ENCODE measurements at places on chromosomes 7 and 10.

GRCh38 chr10:129004398-129004797 lies 462.6 kb upstream of the MGMT start:
- no peak for DNase-seq

GRCh38 chr10:73635781-73636180 lies 5.5 kb downstream of the MYOZ1 start:
- DNase-seq = no peak

DNA sequence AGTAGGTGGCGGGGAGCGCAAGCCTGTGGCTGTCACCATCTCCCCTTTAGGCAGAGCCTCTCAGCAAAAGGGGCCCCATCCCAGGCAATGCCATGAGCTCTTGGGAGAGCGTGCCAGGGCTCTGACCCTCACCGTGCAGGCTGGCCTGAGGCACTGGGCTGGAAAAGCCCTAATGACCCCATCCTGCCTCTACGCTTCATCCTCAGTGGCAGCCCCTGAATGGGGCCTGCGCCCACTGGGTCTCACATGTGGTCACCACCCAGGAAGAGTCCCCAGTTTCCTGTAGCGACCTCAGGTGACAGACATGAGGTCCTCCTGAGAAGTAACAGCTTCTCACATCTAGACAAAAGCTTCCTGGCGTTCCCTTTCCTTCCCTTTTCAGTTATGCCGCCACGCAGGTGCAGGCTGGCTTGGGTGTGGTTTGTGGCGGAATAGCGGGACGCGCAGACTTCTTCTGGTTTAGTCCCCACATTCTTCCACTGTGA lies 59.2 kb downstream of the CLEC2L start:
- no peak for DNase-seq

DNA sequence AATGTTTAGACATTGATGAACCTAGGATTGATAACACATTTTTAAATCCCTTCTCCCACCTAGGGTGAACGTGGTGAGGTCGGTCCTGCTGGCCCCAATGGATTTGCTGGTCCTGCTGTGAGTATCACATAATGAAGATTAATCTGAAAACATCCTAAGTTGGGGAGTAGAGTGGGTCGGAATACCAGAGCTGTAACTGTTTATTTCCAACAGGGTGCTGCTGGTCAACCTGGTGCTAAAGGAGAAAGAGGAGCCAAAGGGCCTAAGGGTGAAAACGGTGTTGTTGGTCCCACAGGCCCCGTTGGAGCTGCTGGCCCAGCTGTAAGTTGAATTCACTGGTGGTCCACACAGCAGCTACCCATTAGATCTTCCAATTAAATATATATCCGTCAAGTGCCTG lies 25.6 kb downstream of the COL1A2 start:
- no peak for DNase-seq

DNA sequence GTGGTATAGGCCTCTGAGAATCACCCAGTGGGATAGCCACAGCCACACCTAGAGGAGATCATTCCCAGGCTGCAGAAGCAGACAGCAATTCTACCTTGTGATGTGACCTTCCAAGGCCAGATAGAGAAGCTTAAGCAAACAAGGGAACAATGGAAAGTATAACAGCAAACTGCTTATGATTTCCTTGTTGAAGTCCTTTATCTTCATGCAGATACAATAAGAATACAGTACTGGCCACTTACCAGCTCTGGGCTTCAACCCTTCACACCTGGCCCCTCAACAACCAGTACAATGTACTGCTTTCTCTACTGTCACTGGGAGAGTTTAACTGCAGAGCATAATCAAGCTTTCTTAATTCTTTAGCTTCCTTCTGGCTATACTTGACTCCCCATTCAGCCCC lies 22.6 kb upstream of the DDX50 start:
- no peak for DNase-seq

DNA sequence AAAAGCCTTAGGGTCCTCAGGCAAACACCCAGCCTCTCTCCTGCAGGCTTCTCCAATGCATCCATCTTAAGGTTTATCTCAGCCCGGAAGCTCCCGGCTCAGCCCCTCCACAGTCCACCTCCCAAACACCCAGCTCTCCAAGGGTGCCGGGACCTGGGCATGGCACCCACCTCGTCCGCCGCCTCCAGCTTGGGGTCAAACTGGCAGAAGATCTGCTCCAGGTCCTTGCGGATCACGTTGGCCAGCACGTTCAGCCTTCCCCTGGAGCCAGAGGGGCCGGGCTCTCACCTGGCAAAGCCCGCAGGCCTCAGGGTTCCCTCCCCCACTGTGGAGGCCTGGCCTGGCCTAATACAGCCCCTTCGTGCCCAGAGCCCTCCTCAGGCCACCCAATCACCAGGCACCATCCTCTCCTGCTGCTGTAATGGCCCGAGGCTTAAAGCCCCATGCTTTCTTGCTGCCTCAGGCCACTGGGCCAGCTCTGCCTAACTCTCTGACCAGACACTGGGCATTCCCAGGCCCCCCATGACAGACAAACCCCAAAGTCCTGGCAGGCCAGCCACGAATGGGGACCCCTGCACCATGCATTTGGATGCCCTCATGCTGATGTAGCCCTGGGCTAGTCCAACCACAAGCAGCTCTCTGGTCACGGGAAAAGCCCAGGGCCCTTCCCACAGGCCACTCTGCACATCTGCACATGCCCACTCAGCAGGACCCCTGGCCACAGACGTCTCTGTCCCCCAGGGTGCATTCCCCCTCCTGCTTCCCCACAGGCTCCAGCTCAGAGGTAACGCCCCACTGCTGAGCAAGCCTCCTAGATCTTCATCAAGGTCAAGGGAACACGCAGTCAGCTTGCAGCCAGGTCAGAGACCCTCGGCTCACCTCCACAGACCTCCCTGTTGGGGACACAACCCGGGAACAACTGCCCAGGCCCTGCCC lies 12.3 kb downstream of the OGDHL start:
- DNase-seq = no peak

DNA sequence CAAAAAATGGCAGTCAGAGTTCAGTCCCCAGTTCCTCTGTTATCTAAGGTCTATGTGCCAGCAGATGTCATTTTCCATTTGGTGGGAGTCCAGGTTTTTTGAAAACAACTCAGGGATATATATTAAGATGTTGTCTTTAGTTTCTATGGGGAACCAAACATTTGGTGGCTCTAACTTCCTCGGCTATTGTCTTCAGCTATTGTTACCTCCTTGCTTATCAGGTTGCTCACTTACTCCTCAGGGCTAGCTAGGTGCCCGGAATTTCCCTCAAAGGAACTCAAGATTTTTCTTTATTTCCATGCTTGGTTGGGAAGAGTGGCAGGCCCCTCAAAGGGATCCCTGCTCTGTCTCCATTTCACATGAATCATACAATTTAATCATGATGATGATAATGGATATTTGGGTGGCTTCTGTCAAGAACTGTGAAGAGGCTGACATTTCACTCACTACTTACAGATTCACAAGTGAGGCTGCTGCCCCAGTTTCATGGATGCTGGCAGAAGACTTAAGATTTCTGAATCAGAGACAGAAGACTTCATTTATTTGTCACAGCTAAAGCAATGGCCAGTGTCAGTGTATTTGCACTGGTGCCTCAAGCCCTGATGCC lies 182.8 kb downstream of the PKD1L1 start:
- no peak for DNase-seq

GRCh38 chr10:133124357-133125211 lies 35.4 kb upstream of the KNDC1 start:
- no peak for DNase-seq

GRCh38 chr7:25060487-25061055 lies 64.5 kb downstream of the CYCS start:
- no peak for DNase-seq

- DNase-seq = no peak
Measured at GRCh38 chr7:41825927-41826480, 123.1 kb upstream of the INHBA start.

- DNase-seq = peak; percentile 53
Measured at GRCh38 chr10:89032141-89032891, 41.7 kb downstream of the FAS start.

- DNase-seq = no peak
Measured at GRCh38 chr10:80945264-80945880, 407.7 kb downstream of the SH2D4B start.

DNA sequence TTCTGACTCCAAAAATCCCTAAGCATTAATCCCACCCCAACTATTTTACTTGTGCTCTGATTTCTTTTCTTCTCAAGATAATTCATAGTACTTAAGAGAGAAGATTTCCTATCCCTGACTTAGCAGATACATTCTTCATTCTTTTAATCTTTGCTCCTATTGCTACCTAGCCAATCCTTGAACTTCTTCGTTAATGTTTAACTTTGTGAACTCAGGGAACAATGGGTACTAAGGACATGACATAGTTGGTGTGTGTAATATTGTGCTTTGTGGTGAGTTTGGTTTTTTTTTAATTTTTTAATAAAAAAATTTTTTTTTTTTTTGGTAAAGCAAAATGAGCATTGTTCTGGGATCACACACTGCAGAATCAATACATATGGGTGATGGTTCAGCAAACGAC lies 166.2 kb downstream of the CHCHD3 start:
- no peak for DNase-seq

DNA sequence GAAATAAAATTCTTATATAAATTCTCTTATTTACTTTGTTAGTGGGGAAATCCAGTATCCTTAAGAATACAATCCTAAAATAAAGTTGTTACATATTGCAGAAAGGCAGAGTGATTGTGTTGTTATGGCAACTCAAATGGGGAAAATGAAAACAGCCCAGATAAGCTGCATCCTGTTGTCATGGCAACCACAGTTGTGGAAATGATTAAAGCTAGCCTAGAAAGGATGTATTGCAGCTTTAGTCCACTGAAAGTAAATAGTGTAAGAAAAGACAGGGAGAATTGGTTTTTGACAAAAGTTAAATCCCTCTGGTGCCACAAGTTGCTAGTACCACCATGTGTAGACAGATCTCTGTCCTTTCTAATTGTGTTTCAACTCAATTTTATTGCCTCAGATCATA lies 43.2 kb downstream of the BTRC start:
- DNase-seq = peak; percentile 18

DNA sequence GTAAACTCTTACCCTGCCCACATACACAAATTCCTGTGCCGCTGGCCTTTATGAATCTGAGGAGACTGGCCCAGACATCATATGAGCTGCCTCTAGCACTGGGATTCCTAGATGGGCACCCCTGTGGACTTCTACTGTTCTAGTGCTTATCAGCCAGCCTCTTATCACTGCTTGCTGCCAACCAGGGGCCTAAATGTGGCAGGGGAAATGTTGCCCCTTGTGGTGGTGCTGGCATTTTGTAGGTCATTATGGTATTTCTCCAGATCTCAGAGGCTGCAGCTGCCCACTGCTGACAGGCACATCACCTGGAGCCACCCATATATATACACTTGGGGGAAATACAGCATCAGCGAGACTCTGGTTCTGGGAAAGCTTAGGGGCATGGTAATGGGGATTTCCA lies 5.4 kb downstream of the SFR1 start:
- no peak for DNase-seq

DNA sequence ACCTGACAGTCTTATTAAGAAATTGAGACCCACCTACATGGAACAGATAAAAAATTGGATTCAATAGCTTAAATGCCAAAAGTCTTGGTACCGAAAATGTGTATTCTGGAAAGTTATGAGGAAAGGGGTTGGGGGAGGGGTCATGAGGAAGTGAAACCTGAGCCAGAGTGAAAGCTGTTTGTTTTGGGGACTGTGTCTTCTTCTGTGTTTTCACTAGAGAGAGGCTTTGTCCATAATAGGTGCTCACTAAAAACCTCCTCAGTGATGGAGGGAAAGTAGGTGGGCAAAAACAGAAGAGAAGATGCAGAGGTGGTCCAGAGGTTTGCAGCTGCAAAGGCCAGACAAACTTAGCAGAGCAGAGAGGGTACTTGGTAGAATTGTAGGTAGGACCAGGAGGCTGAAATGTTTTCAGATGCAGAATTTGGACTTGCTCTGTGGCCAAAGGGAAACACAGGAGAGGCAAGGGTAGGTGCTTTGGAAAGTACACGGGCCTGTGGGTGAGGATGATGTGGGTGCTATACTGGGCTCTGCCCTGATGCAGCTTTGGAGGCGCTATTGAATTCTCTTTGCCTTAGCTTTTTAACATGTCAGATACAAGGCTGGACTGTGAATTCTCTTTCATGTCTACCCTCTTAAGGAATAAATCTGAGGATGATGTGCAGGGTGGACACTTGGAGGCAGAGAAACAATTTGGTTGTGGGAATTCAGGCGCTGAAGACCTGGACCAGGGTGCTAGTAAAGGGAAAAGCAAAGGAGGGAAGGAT lies 254.6 kb downstream of the PTEN start:
- no peak for DNase-seq

DNA sequence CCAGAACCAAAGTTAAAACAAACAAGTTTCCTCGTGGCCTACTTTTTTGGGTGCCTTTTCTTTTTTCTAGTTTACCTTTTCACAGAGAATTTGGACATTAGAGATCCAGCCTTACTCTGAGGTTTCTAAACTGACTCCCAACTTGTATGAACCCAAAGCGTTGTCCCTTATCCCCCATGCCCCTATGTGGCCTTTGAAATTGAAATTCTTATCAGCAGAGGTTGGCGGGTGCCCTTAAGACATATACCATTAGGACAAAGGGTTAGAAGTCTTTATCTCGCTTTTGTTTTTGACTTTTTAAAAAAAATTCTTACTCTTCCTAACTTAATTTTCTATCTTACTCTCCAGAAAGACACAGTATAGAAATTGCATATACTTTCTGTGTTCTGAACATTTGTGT lies 76.3 kb upstream of the C7orf33 start:
- DNase-seq = no peak

GRCh38 chr7:72405418-72405817 lies 6.7 kb downstream of the CALN1 start:
- DNase-seq = no peak

GRCh38 chr10:53209944-53210611 lies 437.5 kb upstream of the MBL2 start:
- no peak for DNase-seq

GRCh38 chr10:21318540-21319167 lies 206.8 kb downstream of the SKIDA1 start:
- DNase-seq = no peak

- no peak for DNase-seq
Measured at GRCh38 chr7:14973712-14974428, 71.3 kb upstream of the DGKB start.

GRCh38 chr7:116249969-116250553 lies 39.7 kb downstream of the TES start:
- DNase-seq = no peak

DNA sequence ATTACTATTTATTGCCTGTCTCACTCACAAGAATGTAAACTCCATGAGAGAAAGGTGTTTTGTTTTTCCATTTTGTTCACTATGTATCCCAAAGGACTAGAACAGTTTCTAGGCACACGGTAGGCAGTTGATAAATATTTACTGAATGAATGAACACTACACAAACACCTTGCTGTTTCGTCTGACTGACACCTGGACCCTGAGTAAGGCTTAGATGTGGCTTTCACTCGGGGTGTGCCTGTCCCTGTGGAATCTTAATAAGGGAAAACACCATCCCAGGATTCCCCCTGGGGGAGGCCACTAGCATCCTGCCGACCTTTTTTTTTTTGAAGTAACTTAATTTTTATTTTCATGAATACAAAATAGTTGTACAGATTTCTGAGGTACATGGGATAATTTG lies 66.6 kb upstream of the STEAP1B start:
- no peak for DNase-seq

DNA sequence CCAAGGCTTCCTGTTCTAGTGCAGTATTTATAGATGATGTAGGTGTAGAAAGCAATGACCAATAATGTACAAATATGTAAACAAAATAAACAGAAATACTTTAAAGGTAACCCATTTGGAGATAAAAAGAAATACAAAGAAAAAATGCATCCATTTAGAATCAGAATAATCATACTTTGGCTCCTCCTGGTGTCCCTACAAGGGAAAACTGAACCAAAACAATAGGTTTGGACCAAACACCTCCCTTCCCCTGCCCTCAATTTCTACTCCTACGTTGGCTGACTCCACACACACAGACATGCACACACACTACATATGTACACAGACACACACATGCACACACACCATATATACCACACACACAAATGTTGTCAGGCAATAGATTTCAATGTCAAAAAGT lies 36.0 kb downstream of the C10orf143 start:
- DNase-seq = no peak

Measured in non-pigmented ciliary epithelial cell (primary cell).